ENCODE measurements at places on chromosomes 2 and 18.

DNA sequence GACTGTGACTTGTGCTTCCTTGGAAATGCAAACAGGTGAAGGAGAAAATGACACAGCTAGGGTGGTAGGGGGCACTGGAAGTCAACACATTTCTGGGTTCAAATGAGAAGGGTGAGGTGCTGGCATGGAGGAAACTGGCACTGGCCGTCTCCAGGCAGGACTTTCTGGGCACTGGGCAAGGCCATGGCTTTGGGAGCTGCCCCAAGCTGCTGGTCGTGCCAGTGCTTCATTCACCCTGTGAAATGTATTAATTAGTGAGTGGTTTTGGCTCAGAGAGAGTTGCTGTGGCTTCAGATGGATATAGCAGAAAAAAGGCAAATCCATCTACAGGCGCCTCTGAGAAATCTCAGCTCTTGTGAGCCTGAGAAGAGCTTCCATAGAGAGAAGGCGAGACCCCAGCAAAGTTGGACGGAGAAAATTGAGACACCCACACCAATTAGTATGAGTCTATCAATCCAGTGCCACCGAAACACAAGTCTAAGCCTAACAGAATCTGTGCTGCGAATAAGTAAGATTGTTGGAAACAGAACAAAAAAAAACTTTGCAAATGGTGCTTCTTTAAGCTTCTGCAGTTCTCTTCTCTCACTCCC is 202.1 kb upstream of the TNP1 start:
- DNase-seq, result no peak

DNA sequence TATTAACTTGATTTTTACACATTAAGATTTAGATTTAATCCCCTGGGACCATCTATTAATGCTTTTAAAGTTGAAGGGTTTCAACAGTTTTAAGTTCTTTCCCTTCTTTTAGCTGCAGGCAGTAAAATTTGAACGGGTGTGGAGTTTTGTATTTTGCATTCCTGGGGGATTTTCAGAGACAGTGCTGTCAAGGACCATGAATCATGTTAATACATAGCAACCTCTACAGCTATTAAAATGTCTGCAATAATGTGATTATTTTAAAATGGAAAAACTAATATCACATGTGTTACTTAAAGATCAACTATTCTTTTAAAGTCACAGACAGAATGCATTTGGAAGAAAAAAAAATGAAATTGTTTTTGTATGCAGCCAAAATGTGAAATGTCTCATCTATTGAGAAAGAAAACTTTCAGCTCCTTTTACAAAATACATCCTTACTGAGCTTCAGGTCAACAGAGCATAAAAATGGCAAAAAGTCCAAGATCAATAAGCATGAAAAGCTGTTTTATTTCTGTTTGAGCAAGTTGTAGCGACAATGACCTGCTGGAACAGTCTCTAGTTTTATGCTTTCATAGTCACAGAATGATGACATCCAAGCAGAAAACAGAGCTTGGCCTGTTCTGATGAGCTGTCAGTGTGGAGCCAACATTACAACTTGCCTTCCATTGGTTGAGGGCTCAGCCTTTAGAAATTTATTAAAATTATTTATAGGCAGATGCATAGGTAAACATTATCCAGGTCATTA is 21.6 kb upstream of the ZNF521 start:
- DNase-seq, result no peak

DNA sequence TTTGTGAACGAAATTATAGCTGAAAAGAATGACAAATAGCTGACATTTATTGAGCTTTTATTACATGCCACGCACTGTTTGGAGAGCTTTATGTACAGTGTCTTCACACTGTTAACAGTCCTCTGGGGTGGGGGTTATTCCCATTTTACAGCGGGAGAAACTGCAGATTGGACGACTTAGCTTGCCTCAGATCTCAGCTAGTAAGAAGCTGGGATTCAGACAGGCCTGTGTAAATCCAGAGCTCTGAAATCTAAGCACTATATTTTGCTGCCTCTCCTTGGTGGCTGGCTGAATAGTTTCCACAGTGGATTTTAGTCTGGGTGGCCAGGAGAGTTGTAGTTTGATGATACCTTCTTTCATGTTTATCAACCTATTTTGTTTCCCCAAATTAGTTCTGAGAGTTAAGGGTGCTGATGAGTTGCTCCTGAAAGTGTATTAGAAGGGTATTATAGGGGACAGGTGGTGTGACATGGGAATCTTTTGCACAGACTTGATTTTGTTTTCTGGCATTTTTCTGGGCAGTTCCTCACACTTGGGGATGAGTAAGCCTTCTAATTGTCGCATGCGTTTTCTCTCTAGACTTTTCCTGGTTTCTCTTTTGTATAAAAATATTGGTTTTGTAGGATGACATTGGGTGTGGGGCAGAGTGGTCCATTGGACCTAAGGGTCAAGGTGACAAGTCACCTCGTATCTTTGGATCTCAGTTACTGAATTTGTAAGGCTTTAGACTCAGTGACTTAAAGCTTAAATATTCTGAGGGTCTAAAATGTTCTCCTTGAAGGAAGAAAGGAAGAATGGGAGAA is 1.5 kb downstream of the ACSL3 start:
- DNase-seq, result no peak

GRCh38 chr2:38533757-38534545 is 68.8 kb downstream of the HNRNPLL start:
- DNase-seq, result no peak

DNA sequence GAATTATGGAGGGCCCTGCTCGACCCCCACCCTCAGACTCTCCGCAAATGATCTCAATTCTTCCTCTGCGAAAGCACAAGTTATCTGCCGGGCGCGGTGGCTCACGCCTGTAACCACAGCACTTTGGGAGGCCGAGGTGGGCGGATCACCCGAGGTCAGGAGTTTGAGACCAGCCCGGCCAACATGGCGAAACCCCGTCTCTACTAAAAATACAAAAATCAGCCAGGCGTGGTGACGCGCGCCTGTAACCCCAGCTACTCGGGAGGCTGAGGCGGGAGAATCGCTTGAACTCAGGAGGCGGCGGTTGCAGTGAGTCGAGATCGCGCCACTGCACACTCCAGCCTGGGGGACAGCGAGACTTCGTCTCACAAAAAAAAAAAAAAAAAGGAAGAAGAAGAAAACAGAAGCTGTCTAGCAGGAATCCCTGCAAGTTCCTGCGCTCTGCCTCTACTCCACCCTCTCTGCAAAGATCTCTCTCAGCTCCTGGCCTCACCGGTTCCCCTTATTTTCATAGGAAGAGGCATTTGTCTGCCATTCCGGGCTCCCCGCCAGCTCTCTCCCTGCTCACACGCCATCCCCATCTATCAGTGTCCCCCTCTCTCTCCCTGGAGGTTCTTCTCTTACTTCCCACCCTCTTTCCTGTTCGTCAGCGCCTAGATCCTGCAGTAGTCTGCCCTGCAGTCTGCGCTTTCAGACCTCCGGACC is 13.5 kb upstream of the COLEC12 start:
- no peak for DNase-seq

DNA sequence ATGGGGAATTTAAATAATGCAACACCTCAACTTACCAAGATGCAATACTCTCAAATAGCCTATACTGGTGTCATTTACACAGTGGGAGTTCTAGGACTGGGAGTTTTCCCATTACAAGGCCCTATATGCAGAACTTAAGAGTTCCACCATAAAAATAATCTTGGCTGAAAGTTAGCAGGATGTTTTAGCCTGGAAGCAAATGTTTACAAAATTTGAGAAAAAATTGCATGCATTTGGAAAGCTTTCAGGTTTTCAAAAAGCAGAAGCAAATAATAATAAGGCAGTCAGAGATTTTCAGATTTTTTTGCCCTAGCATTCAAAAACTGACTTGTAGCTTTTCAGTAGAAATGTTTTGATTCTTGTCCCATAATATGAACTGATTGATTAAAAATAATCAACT is 397.3 kb downstream of the ARHGAP15 start:
- DNase-seq, result no peak

- no peak for DNase-seq
Observed at GRCh38 chr2:9191041-9191481, 15.6 kb upstream of the ASAP2 start.

DNA sequence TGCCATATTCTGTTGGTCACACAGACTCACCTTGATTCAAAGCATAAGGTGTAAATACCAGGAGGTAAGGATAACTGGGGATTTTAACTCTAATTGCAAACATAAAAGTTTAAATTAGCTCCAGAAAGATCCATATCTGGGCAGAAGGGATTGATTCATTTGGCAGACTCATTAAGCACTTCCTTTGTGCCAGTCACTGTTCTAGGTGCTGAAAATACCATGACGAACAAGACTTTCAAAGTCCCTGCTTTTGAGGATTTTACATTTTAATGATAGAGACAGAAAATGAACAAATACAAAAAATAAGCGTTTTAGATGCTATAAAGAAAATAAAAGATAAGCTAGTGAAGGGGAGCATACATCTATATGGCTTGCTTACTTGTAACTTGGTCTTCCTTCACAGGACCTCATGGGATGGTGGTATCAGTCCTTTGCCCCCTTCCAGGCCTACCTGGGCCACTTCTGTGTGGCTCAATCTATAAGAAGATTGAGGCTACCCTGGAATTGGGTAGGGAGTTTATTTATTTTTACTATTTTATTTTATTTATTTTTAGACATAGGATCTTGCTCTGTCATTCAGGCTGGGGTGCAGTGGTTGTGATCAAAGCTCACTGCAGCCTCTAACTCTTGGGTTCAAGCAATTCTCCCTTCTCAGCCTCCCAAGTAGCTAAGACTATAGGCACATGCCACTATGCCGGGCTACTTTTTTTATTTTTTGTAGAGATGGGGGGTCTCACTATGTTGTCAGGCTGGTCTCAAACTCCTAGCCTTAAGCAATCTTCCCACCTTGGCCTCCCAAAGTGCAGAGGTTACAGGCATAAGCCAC is 212.8 kb downstream of the MYCN start:
- DNase-seq, result no peak

DNA sequence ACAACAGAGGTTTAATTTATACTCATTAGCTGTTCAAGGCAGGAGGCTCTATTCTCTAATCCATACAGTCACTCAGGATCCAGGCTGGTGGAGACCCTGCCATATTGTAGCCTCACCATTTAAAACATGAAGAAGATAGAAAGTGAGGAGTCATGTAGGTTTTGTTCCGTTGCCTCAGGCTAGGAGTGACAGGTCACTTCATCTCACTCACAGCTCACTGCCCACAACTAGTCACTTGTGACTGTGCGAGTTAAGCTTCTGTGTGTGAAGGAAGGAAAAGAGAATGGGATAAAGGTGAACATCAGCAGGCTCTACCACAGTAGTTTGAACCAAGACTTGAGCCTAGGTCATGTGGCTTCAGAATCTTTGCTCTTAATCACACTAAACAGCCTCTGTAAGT is 9.0 kb upstream of the IGFBP2 start:
- no peak for DNase-seq

GRCh38 chr2:234679741-234680687 is 183.1 kb upstream of the ARL4C start:
- no peak for DNase-seq

GRCh38 chr2:62177392-62178049 is 18.4 kb upstream of the B3GNT2 start:
- DNase-seq, result no peak

DNA sequence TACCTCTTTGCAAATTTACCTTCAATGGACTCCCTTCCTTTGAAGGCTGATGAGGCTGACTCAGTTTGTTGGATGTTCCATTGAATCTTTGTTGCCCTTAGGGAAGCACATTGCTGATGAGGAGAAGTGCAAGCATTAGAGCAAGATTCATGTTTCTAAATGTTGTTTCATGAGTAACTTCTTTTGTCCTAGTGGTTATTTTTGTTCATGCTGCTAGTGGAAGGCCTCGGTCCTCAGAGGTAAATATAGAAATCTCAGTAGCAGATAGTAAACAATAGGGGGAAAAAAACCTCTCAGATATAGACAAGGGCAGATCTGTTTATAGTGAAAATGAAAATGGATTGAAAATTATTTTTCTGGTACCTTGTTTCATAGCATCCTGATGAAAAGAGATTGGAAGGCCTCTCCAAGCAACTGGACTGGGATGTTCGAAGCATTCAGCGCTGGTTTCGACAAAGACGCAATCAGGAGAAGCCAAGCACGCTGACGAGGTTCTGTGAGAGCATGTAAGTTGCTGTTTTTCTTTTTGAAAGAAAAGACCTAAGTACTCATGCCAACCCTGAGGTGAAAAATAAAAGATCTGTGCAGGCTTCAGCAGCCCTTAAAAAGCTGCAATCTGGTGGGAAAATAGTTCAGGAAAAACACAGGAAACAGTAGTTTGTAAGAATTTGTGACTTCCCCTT is 104.9 kb downstream of the CERS6 start:
- DNase-seq, result no peak

- DNase-seq, result no peak
Observed at GRCh38 chr18:56067214-56067894, 479.4 kb upstream of the TCF4 start.

- DNase-seq, result peak; percentile 31
Observed at GRCh38 chr2:194545978-194546377, 1111.0 kb upstream of the SLC39A10 start.

- no peak for DNase-seq
Observed at GRCh38 chr2:229252280-229252679, 18.8 kb downstream of the PID1 start.

DNA sequence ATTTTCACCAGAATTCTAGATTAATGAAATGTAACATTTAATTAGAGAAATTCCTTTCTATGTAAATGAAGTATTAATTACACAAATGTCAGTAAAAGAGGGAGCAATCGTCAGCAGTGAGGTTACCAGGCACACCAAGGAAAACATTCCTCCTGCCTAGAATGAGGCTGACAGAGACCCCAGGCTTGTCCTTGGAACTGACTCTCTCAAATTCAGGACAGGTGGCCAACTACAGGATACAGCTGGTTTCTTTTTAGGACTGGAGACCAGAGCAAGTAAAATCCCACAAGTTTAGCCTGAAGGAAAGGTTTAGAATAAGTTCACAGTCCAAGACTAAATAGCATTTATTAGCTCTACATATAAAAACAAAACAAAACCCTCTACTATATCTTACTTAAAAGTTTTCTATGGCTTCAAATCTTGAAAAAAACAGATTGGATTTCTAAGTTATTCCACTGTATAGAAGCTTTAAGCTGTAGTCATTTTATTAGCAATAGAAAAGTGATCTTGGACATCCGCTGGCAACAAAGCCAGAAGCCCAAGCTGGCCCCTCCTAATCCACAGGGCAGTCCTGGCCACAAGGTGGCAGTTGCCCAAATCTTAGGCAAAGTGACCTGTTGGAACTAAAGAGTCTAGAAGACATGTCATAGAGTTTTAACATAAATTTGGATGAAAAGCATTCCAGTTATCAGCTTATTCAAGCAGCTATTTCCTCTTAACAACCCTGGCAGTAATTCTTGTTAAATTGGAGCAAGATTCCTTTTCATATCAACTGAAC is 81.0 kb downstream of the SP3 start:
- no peak for DNase-seq

DNA sequence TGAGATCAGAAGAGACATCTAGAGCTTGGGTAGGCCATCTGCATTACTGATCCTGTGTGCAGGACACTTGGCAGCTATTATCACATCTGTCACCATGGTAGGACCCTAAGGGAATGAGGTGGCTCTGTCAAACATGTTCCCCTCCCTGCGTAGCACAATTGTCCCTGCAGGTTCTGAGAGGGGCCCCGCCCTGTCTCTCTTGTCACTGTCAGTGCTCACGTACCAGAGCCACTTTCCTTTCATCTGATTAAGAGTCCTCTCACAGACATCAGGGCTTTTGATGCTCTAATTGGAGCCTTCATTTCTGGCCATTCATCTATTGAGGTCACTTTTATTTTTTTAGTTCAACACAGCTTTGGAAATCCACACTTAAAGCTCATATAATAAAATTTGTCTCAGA is 38.5 kb downstream of the NEB start:
- DNase-seq, result no peak

Measured in NCI-H446 treated with DMSO at 0.1 percent for 48 hours (cell line).